ENCODE measurements at places on chromosomes 12 and 14. TPM values are rescaled to one million over a fixed set of nuclear protein-coding genes. Genes with fewer than 3 reads are reported as not detected.

The KSR2 gene
- total RNA-seq = 0.57 TPM

The PAX9 gene
- total RNA-seq = 2.0 TPM

The SCN8A gene
- total RNA-seq = 1.3 TPM

The CCDC177 gene
- not detected for total RNA-seq

The ZCRB1 gene
- 57.4 TPM for total RNA-seq

The ARHGEF25 gene
- 5.1 TPM for total RNA-seq

The FOXN4 gene
- 0.20 TPM for total RNA-seq

The AGAP2 gene
- total RNA-seq = 0.23 TPM

The MSRB3 gene
- total RNA-seq = 18.5 TPM

The RERGL gene
- total RNA-seq = not detected

The IFNG-AS1 gene
- total RNA-seq = not detected

The ABCD2 gene
- not detected for total RNA-seq

All from A549 treated with Mapracorat at 1 μM for 4 hours (cell line).